ENCODE measurements at places on chromosomes 5 and 9.

DNA sequence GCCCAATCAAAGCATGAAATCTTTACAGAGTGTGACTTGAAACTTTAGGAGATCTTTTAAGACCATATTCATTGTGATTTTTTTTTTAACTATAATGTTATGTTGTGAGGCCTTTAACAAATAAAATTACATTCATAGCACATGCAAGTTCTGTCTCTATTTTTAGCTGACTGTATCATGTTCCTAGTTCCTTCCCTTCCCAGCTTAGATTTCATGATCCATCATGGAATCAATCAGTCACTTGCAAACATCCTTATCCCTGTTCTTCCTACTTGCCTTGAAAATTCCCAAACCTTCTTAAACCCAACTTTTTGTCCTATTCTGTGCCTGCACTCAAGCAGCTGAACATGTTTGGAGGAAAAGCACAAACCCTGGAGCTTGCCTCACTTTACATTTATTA, 141.8 kb downstream of the DMXL1 start:
- DNase-seq, result no peak

DNA sequence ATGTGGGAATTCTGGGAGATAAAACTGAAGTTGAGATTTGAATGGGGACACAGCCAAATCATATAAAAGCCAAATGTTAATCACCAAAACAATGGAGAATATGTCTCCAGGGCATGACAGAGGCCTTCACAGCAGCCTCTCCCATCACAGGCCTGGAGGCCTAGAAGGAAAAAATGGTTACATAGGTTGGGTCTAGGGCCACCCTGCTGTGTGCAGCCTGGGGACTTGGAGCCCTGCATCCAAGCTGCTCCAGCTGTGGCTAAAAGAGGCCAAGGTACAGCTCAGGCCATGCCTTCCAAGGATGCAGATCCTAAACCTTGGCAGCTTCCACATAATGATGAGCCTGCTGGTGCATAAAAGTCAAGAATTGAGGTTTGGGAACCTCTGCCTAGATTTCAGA, 85.1 kb downstream of the JAKMIP2 start:
- no peak for DNase-seq

- DNase-seq, result no peak
Measured at GRCh38 chr9:26078706-26079105, 400.5 kb upstream of the TUSC1 start.

- DNase-seq, result peak; percentile 82
Measured at GRCh38 chr9:72589667-72590521, 68.5 kb downstream of the TMC1 start.

GRCh38 chr5:1099926-1100663, 11.8 kb downstream of the SLC12A7 start:
- no peak for DNase-seq

GRCh38 chr5:68780299-68780955, 313.4 kb upstream of the SLC30A5 start:
- peak; percentile 68 for DNase-seq

GRCh38 chr5:132424167-132424880, 54.8 kb downstream of the SLC22A5 start:
- DNase-seq, result no peak

- no peak for DNase-seq
Measured at GRCh38 chr9:136351252-136351800, 12.2 kb downstream of the DNLZ start.

DNA sequence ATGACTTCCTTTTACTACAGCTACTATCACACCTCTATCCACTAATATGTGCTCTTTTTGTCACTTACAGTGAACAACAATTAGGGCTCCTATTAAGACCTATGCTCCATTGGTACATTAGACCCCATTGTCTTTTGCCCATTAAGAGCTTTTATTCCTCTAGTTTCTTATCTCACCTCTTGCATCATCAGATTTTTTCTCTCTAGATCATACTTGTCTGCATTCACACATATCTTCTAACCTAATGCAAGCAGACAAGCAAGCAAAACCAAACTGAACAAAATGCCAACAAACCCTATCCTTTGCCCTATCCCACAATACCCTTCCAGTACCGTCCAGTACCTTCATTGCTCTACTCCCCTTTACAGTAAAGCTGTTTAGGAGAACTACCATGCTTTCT, 10.1 kb upstream of the RBM27 start:
- DNase-seq, result no peak

GRCh38 chr5:95808013-95808685, 14.4 kb downstream of the GLRX start:
- DNase-seq, result no peak

Data from renal cortical epithelial cell (primary cell).